ENCODE measurements at places on chromosomes 3 and 15.

DNA sequence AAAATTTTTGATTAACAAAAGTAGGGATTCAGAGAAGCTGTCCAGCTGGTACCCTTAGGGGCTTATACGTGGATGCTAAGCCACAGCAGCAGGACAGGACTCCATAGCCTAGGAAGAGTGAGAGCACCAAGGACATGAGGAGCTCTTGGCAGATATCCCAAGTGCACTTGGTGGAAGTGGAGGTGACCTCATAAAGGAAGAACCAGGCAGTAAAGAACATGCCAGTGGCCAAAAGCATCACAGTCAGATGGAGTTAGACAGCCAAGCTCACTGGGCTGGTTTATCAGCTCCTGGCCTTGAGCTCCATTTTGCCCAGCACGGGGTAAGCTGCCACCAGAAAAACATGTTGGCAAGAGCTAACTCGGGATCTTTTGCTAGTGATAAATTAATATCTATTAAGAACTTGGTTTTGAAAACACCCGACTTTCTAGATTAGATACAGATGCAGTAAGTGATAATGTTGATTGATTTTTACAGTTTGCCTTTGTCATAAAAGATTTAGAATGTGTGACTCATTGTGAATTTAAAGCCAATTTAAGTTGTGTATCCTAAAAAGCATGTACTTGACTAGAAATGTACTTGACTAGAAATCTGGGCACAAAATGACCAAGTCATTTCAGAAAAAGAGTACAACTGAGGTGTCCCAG lies 108.0 kb downstream of the CMSS1 start:
- peak; percentile 53 for DNase-seq

GRCh38 chr15:28182216-28182615 lies 83.1 kb upstream of the OCA2 start:
- no peak for DNase-seq

GRCh38 chr3:157089455-157090221 lies 70.3 kb downstream of the CCNL1 start:
- DNase-seq: no peak

DNA sequence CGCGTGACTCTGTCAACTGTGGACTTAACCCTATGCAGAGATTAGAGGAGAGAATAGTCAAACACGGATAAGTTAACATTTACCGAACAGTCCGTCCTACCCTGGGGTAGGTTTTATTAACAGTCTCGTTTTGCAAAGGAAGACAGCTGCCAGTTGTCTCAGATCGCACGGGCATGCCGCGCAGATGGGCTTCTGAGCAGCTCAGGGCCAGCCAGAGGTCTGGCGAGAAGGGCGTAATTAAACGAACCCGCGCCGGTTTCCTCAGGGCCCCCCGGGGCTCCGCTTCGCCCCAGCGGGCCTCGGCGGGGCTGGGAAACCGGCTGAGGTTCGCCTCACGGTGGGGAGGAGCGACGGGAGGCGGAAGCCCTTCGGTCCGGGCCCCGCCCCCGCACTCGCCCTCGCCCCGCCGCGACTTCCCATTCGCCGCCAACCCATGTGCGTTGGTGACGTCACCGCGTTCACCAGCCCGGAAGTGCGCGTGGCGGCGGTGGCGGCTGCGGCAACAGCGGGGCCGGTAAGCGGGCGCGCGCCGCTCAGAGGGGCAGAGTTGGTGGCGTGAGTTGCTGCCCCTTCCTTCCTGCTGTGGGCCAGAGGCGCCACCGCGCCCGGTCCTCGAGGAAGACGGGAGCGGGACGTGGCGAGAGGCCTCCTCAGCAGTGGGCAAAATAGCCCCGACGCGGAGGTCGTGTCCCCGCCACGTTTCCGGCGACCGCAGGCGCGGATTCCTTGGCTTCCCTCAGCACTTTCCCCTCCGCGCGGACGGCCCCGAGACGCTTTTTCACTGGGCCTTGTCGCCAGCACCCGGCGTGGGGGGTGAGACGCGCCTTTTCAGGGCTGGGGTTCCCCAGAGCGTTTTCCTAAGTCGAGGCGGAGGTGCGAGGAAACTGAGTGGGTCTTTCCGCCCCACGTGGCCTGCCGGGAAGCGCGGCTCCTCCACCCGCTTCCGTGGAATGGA lies at the start of gene TRNT1:
Gene TRNT1 (plus strand): TSS at position 464 of the 955 bp plus-strand sequence. CDS start 2,101 bp downstream, outside the sequence.
- peak; percentile 81 for DNase-seq

DNA sequence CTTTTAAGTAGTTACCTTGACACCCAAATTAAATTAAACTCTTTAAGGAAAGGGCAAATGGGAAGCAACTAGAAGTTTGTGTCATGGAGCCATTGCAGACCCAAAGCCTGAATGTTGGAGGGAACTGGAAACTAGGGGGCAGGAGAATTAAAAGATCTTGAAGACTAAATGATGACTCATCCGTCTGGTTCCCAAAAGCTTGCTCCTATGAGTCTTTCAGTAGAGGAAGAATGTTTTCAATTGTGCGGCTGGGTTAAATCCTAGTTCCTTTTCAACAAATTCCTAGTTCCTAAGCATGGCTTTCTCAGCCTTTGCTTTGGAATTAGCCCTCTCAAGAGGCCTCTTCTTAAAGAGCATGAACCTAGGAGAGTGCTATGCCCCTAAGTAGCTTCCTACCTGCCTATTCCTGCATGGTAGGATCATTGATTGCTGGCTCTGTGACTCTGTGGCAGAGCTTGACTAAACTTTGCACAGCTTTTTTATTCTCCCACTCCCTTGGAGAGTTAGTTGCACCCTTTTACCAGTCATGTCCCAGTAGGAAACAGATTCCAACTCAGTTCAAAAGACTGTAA lies 17.7 kb downstream of the CLEC3B start:
- DNase-seq: peak; percentile 76

DNA sequence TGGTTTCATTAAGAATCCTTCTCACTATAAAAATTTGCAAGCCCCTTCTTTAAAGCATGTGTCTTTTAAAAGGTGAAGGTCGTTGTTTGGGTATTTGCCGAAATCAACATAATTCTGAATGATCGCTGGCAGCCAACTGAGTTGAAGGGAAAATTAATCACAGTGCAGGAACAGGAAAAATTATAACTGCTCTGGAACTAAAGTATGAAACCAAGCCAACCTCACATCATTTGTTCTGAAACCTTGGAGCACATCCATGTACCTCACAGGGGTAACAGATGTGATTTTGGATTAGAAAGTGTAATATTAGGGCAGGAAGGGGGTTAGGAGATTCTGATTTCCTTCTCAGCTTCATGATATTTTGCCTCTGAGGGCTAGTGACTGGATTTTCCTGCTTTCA lies 52.2 kb upstream of the PTX3 start:
- DNase-seq: no peak

DNA sequence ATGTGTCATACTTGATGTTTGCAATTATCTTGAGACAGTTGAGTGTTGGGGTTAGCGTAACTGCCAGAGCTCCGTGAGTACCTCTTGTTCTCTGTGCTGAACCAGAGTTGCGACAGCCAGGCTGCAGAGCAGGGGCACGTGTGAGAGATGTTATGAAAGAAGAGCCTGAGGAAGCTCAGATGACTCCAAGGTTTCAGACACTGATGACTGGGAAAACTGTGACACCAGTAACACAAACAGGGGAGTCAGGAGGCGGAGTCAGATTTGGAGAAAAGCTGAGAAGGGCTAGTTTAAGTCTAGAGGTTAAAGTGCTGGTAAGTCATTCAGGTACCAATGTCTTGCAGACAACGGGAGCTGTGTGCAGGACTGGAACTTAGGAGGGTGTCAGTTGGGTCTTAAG lies 45.0 kb downstream of the BLM start:
- no peak for DNase-seq

- DNase-seq: peak; percentile 96
These were observed 487.1 kb upstream of the NR2F2 start for GRCh38 chr15:95843241-95843910.
